ENCODE measurements at places on chromosomes 5 and 9.
A peak's percentile ranks its signal among the peaks of the same experiment; 100 is the strongest.

DNA sequence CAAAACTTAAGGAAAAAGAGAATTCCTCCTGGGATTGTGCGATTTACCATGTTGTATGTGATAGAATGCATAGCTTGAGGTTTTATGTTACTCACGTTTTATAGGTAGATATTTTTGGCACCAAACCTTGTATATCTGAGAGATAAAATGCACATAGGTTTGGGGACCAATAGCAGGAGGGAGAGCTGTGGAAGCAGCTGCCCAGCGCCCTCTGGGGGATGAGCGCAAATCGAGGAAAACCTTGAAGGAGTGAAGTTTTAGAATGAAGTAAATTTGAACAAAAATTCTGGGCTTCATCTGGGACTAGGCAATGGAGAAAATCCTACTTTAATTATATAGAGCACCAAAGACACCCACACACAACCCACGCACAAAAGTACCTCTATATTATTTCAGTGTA, 197.0 kb downstream of the ADCY2 start:
- DNase-seq: no peak

DNA sequence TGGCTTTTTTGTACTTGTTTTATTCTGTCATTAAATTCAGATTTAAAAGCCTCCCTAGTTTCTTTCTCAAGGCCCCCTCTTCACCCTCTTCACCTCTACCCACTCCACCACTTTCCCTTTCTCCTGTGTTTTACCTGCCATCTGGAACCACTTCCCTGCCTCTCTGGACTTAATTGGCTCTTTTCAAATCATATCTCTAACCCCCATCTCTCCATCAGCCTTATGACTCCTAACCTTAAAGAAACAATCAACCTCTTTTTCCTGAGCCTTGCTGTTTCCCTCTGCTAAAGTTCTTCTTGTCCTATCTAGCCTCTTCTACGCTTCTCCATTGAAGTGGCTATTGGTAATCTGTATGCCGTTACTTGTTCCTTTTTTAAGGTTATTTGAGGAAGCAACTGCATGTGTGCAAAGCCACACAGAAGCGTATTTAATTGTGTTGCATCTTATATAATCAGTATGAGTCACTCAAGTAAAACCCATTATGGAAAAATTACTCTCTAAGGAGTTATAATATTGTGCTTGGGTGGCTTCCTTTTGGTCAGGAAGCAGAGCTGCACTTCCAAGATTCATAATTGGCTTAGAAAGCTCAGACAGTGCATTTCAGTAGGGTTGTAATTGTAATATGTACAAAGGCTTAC, 653.6 kb upstream of the ITGA1 start:
- DNase-seq: peak; percentile 99

GRCh38 chr5:50476549-50476948, 35.5 kb upstream of the EMB start:
- DNase-seq: no peak

- DNase-seq: no peak
These were observed 218.9 kb downstream of the TARS1 start for GRCh38 chr5:33659526-33660169.

- no peak for DNase-seq
These were observed 464.5 kb downstream of the ICE1 start for GRCh38 chr5:5886812-5887486.

- no peak for DNase-seq
These were observed 2.2 kb downstream of the BARX1 start for GRCh38 chr9:93952784-93953495.

GRCh38 chr9:135506327-135507103, 6.0 kb downstream of the MRPS2 start:
- DNase-seq: no peak

DNA sequence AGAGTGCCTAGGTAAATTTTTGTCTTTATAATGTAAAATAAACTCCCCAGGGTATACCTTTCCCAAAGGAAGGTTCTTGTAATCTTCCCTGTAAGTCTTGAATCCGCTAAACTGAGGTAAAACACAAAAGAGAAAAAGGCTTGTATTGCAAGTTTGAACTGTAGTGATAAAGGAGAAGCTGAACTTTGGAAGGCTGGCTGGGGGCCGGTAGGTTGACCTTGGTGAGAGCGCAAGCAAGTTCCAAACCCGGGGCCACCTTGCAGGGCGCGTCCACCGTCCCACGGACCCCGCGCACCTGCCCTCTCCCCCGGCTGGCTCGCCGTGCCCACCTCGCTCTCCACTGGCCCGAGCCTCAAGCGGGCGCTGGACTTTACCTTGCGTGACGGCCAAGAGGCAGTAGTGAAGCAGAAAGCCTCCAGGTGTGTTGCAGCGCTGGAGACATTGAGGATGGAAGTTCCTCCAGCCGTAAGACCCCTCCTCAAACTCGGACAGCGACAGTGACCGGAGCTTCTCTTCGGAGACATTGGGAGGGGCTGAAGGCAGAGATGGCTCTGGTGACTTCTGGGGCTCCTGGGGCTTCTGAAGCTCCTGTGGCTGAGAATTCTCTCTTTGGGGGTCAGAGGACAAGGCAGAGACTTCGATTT, 428 bp downstream of the SLCO4C1 start:
- DNase-seq: no peak

- no peak for DNase-seq
These were observed 1.6 kb downstream of the NTNG2 start for GRCh38 chr9:132163457-132163875.

GRCh38 chr9:79572608-79573411, 1.0 kb downstream of the TLE4 start:
- DNase-seq: no peak

DNA sequence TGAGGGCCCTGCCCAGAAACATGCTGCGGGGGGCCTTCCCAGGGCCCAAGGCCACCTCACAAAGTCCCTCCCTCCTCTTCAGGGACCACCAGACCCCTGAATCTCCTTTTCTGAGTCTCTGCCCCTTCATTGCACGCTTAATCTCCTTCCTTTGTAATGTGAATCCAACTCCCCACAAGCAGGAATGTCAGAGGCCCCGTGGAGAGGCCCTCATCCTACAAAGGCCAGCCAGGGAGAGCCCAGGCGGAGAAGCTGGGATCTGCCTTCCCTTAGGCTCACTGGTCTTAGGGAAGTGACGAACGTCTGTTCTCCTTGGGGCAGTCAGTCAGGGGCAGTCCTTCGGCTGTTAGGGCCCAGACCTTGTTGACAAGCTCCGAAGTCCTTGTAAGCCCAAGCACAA, 2.3 kb downstream of the SMIM33 start:
- DNase-seq: no peak

GRCh38 chr9:137433349-137433915, 7.7 kb downstream of the ENTPD8 start:
- DNase-seq: no peak

DNA sequence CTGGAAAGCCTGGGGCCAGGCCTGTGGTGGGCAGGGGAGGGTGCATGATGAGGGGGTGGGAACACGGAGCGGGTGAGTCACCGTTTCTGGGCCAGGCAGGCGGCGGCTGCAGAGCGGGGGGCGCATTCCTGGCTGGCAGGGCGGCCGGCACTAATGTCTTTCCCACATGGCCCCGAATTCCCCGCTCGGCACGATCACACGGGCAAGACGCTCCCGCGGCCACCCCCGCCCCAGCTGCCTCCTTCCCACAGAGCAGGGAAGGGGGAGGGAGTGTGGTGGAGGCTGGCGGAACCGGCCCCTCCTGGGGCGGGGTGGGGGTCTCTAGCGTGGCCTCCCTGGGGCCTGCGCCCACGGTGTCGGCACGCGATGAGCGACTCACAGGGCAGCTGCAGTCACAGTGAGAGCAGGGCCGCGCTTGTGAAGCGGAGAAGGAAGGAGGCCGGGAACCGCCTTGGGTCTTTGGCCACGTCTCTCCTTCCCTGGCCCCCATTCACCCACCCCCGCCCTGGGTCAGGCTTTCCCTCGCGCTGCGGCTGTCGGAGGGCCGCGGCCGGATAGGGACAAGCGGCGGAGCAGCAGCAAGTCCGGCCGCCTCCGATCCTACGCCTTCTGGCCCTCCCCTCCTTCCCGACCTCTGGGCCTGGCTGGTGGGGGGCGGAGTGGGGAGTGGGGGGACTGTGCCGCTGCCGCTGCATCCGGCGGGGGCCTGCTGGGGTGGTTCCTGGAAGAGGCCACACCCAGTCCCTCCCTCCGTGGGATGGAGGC, 48.9 kb downstream of the CXXC5 start:
- no peak for DNase-seq

DNA sequence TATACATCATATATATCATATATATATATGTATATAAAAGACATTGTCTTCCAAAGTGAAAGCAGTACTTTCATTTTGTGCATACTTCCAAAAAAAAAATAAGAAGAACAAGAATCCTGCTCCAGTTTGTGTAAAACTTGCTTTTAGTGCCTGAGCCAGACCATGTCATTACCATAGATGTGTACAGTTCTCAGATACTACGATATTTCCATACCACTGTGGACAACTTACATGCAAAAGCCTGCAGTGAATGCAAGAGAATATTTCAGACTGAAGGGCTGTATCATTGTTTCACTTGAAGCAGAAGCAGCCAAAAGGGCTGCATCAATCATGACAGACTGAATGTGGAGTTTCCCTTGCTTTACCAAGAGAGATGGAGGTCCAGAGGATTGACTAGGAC, 72.6 kb upstream of the CYLC2 start:
- no peak for DNase-seq

- no peak for DNase-seq
These were observed 150.6 kb upstream of the SMIM23 start for GRCh38 chr5:171635028-171635427.

- no peak for DNase-seq
These were observed 1093.8 kb upstream of the CDH9 start for GRCh38 chr5:28132151-28132550.

- DNase-seq: no peak
These were observed 19.9 kb downstream of the TLR4 start for GRCh38 chr9:117723986-117724625.

DNA sequence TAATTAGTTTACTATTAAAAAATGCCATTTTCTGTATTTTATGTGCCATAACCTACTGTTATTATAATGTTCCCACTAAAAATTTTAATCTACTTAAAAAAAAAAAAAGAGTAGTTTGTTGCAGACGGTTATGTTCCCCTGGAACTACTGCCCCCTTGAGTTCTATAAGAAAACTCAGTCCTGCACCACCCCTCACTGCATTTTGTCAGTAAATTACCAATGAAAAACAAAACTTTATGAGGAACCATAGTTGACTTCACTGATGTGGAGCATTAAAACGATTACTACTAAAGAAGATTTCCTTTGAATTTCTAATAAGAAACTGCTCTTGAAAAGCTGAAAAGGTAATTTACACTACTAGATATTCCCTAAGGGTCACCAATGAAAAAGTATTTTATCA, 288.7 kb downstream of the FBXL17 start:
- no peak for DNase-seq

DNA sequence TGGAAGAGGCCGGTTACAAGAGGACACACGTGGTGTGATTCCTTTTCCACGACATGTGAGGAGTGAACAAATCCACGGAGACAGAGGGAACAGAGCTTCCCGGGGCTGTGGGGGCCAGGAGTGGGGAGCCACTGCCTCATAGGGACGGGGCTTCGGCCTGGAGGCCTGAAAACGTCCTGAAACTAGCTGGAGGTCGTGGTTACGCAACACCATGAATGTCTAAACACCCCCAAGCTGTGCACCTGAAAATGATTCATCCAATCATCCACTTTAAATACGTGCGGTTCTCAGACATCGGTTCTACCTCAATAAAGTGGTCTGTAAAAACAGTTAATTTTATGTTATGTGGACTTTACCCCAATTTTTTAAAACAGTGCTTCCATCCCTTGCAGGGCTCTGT, 65.3 kb upstream of the PPP1R26 start:
- no peak for DNase-seq

DNA sequence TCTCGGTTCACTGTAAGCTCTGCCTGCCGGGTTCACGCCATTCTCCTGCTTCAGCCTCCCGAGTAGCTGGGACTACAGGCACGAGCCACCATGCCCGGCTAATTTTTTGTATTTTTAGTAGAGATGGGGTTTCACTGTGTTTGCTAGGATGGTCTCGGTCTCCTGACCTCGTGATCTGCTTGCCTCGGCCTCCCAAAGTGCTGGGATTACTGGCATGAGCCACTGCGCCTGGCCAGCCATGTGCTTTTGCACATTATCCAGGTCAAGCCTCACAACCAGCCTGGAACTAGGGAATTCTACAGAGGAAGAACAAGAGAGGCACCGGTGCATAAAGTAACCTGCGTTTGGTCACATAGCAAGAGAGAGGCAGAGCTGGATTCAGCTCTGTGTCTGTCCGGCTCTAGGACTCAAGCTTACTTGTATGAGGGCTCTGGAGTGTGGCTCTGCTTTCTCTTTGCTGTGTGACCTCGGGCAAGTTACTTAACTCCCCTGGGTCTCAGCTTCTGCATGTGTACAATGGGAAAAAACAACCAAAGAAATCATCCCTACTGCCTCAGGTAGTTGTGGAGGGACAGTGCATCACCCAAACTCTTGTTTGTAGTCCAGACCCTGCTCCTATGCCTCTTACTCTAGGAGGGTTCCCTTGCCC, 6.3 kb downstream of the FGF18 start:
- DNase-seq: no peak
